ENCODE measurements at places on chromosomes 13 and 19.

DNA sequence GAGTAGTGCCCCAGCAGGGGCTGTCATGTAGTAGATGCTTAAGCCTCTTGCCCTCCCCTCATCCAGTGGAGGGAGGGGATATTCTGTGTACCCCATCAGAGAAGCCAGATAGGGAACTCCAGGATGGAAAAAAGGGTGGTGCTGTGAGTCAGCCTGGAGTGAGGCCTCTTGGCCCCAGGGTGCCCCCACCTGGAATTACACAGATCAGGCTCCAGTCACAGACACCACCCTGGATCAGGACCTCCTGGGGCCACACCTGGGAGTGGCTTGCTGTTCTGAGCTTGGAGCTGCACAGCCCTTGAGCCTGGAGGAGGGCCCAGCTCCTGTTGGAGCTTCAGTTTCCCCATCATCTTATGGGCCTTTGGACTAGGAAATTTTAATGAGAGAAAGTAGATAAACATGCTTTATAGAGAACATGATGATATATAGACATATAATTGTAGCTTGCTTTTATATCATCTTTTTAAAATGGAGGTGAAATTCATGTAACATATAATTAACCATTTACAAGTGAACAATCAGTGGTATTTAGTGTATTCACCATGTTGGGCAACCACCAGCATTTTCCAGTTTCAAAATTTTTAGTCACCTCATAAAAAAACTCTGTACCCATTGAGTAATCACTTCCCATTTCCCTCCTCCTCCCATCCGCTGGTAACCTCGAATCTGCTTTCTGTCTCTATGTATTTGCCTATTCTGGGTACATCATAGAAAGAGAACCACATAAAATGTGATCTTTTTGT, 24.6 kb downstream of the CYP4F22 start:
- DNase-seq = no peak

- DNase-seq = no peak
These were observed 15.7 kb downstream of the ZNF444 start for GRCh38 chr19:56156768-56157167.

DNA sequence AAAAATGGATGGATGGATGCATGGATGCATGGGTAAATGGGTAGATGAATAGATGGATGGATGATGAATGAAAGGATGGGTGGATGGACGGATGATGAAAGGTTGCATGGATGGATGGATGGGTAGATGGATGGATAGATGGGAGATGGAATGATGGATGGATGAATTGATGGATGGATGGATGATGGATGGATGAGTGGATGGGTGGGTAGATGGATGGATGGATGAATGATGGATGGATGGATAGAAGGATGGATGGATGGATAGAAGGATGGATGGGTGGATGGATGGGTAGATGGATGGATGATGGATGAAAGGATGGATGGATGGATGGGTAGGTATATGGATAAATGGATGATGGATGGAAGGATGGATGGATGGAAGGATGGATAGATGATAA, 115.1 kb upstream of the LSM14A start:
- no peak for DNase-seq

GRCh38 chr13:85879014-85879413, 79.8 kb upstream of the SLITRK6 start:
- DNase-seq = no peak

GRCh38 chr19:42076380-42076944, 496 bp downstream of the ZNF574 start:
- DNase-seq = no peak

DNA sequence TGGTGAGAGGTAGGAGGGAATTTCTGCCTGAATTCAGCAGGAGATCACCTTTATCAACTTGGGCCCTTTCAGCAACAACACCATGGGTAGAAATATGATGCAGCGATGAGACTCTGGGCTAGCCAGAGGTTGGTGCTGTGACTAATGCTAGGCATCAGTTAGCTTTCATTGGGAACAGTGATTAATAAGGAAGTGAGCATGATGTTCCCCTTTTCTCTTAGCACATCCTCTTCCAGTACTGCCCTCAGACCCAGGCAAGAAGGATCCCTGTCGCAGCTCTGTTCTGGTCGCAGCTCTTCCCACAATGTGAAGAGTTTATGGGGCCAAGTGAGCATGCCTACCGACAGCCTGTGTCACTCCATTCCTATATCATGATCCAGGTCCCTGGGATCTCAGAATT, 100.5 kb downstream of the FLT1 start:
- DNase-seq = no peak

DNA sequence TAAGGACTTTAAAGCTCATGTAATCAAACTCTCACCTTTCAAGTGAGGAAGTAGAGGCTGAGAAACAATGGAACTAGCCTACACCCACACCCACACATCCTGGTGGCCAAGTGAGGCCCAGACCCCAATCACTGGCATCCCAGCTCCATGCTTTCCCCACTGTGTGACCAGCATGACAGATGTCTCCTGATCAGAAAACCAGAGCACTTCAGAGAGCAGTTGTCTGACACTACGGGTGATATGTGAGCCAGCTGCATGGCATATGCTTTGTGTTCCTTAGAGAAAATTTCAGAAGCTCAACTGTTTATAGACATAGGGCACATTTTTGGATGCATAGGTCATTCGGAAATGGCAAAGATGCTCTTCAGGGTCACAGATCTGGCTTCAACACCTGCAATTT, 315.2 kb downstream of the NDFIP2 start:
- no peak for DNase-seq

GRCh38 chr13:40420160-40420740, 246.2 kb downstream of the FOXO1 start:
- DNase-seq = no peak

GRCh38 chr19:18251587-18252369, 22.5 kb downstream of the IQCN start:
- peak; percentile 64 for DNase-seq

DNA sequence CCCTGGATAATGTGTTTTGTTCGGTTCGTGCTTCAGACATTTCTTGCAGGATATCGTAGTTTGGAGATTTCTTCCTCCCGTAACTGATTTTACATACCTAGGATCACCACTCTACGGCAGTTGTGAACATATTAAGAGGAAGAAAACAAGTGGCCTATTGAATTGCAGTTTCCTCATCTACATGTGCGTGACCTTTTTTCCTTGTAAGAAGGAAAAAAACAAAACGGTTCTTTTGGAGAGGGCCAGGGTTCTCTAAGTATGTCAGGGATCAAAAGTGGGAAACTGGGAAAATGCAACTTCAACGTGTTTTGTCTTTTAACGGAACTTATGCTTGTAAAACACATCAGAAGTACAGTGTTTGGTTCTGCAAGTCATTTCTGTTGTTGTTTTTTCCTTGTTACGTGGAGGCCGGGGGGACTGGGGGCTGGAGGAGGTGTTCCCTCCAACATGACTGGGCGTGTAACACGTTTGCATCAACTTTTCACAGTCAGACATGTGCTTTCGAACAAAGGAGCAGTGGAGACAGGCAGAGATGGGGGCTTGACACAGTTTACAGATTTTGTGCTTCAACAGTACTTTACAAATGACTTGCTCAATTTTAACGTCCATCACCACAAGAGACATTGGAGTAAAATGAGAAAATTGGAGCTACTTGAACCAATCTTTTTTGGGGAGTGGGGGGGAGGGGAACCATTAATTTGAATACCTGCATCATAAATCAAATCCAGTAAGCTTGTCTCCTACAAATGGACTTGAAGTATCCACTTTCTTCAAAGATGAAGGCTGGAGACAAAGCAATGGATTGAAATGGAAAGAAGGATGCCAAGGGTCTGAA, 3.8 kb downstream of the ZC3H4 start:
- peak; percentile 24 for DNase-seq

DNA sequence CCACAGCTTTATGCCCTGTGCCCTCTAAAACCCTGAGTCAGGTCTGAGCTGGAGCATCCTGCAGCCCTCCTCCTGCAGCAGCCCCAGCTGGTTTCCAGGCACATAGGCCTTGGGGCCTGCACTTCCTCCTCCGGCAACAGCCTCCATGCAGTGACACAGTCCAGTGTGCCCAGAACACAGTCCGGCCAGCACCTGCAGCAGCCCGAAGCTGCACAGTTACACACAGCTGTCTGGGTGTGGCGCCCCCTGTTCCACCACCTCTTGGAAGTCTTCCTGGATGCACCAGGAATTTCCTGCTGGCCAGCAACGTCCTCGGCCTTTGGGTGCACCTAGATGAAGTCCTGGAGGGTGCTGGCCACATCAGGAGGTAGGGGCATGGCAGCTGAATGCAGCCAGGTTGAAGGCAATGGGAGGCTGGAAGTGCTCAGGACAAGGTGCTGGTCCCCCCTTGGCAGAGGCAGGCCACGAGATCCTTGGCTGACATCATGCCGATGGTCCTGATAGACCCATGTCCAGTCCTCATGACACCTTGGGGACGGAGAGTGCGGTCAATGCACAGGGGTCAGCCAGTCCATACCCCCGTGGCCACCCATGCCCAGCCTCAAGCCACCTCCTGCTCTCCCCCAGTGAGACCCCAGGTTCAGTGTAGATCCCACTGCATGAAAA, 27.1 kb upstream of the PARP4 start:
- DNase-seq = no peak

Measured in activated CD8-positive, alpha-beta memory T cell treated with anti-CD3 and anti-CD28 coated beads for 4 hours (primary cell).